IPS DF 6.9 (cell line): ENCODE measurements at places on chromosomes 1 and 21.

- no peak for DNase-seq
These were observed 860.0 kb downstream of the LTN1 start for GRCh38 chr21:28132713-28133112.

GRCh38 chr1:176692988-176693696, 230.2 kb downstream of the PAPPA2 start:
- DNase-seq: no peak

DNA sequence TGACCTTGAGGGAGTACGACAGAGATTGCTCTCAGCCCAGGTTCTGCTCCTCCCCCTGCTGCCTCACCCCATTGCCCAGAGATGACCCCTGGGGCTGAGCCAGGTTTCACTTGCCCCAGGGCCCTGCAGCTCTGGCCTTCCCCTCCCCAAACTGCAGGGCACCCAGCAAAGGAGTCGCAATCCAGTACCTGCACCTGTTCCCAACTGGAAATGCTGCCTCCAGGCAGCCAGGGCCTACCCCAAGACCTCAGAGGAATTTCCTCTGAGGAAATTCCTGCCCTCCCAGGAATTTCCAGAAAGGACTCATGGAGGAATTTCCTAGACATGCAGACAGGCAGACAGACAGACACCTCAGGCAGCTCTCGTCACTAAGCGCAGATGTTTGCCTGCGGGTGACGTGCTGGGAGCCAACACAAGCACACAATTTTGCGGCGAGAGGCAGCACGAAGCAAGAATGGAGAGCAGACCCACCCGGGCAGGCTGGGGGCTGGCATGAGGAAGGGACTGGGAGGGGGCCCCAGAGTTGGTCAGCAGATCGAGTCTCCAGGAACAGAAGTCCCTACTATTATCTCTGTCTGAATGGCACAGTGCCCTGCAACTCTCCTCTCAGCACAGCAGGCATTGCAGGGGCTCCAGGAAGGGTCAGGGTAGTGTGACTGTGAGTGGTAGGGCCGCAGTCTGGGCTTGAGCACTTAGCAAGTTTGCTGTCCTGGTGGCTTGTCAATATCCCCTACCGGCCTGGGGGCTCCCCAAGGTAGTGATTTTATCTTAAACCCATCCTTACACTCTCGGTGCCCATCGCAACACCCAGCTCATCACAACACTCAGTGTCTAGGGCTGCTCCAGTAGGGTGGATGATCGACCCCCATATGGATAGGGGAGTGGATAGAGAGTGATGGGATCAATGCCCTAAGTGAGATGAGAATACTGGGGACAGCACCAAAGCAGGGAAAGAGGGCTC, 2.9 kb upstream of the EFNA1 start:
- no peak for DNase-seq

DNA sequence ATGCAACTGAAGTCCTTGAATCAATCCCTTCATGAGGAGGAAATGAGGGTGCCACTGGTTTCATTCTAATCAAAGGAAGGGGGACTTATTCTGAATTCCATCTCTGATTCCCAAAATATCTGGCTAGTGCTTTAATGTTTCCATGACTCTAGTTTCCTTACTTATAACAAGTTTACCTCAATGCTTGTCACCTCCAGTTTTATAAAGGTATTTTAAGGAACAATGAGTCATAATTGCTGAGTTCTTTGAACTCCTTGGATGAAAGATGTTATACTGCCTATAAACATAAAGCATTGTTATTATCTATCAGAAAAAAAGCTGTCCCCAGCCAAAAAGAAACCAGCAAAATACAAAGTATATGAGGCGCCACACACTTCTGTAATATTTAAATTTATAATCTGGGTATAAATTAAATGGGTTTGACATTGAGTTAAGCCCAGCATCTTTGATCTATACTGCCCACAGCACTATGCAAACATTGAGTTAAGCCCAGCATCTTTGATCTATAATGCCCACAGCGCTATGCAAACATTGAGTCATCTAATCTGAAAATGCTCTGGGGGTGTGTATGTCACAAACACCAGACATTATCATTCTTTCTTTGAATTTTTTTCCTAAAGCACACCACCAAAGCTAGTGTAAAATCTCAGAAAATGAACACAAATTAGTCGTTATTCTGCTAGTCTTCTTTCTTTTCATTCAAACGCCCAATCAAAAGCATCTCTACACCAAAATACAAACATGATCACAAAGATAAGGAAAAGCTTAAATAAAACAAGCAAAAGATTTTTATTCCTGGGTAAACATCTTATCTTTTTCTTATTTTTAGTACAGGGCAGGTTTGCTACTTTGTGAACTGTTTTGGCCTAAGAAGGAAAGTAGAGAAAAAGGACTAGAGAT, 11.5 kb upstream of the CXADR start:
- no peak for DNase-seq

- no peak for DNase-seq
These were observed 98.8 kb upstream of the DPH5 start for GRCh38 chr1:101124405-101124804.
